ENCODE measurements at places on chromosomes 16 and 17.

DNA sequence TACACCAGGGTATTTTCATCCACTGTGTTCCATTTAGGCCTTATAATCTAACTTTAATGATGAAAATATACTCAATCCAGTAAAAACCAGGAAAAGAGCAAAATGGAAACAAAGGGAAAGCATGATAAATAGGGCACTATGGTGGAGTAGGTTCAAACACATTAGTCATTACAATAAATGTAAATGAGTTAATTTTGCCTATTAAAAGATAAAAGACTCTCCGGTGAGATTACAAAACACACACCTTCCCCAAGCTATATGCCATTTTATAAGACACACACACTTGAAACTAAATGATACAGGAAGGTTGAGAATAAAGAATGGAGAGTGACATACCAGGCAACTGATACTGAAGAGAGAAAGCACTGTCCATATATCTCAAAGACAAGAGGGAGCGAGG, 10.0 kb downstream of the PPL start:
- DNase-seq, result no peak

DNA sequence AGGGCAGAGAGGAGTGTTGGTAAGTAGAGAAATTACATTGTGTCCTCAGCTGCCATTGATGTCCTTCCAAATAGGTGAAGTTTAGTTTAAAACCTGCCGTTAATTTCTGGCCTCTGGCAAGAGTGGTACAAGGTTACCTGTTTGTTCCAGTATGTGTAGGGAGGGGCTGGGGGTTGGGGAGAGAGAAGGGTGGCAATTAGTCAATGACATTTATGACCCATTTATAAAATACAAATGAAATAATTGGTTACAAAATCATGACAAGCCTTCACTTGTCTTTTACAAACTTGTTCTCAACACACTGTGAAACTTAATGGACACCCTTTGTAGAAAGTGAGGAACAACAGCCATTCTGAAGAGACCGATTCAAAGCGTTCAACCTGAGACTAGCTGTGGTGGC, 281.0 kb downstream of the FTO start:
- DNase-seq, result no peak

- DNase-seq, result peak; percentile 58
Measured at GRCh38 chr17:41792845-41793783, 6.6 kb upstream of the JUP start.

DNA sequence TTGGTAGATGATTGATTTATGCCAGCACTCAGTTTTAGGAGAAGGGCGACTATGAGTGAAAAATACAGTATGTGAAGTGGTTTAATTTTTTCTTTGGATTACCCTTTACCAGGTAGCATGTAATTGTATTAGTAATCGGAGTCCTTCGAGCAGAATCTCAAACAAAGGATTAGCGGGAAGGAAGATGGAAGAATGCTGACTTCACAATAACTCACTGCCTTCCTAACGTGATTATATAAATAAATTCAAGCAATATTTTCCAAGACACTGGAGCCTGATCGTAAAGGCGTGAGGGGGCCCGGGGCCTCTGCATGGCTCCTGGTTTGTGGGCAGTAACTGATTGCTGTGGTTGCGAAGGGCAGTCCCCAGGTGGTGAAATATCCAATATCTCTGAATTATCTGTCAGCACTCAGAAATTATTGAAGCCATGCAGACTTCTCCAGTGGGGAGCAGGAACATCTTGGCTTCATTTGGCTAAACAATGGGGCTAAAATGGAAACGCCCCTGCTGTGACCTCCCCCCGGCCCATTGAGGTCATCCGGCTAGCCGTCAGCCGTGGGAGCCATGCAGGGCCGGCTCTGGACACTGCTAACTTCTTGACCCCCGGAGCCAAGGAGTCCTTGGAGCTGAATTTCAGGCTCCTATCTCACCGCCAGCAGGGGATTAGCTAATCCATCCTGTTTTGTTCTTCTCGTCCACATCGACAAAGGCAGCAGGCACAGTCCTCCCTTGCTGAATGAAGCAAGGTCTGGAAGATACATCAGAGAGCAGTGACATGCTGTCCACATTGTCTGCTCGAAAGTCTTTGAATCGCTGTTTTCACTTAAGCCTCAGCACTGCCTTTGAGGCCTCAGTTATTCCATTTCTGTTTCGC, 295.9 kb upstream of the N4BP1 start:
- DNase-seq, result no peak

GRCh38 chr16:82156761-82157533, 13.1 kb downstream of the MPHOSPH6 start:
- no peak for DNase-seq

- no peak for DNase-seq
Measured at GRCh38 chr16:56294579-56294978, 103.3 kb downstream of the GNAO1 start.

DNA sequence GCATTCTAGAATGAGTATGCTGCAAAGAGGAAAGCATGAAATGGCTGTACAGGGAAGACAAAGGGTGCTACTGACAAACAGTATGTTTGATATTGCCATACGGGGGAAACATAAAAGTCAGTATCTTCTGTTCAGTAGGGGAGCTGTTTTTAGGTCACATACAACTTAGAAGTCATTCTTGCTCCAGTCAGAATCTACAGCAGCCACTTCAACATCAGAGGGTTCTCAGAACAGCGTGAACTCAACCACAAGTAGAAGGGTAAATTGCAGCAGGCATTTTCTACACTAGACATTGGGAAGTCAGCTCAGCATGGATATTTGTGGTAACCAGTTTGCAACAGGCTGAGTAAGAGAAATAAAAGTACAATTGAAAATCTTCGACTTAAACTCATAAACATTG, 1241.8 kb upstream of the GOT2 start:
- DNase-seq, result no peak

DNA sequence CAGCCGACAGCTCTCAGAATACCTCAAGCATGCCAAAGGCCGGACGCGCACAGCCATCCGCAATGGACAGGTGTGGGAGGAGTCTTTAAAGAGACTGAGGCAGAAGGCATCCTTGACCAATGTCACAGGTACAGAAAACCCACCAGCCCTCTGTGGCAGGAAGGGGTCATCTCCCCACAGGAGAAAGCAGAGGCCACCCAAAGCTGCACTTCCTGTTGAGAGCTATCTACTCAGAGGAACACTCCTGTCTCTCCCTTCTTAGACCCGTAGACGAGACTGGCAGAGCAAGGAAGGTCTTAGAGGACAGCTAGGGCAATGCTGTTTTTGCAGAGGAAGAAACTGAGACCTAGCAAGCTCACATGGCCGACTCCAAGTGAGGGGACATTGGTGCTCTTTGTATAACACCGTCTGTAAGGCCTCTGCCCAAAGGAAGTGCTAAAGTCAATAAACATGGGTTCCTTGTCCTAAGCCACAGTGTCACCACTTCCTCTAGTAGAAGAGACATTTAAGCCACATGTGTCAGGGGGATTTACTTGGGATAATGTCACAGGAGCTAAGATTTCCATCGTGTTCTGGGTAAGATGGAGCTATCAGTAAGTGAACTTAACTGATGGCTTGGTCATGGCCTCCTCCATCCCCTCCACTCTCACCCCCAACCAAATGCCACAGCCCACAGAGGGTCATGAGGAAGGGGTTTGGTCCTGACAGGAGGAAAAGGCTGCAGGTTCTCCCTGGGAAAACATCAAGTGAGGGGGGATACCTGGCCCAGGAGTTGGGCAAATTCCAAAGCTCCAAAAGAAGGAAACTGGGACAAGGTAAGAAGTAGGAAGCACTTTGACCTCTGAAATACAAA, 9.4 kb downstream of the LPO start:
- no peak for DNase-seq

DNA sequence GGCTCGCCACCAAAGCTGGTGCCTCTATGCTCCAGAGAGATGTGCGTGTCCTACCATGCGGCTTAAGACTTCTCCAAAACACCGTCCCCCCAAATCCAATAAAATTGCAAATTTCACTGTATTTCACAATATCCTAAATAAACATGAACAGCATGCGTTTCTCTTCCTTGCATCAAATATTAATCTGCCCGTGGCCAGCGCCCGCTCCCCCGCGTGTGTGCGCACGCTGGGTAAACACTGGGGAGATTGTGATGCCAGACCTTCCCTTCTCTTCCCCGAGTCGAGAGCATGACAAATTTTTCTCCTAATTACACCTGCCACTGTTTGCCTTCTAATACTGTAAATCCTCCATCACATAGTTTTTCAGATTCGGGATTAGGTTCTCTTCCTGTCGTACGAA, 148.1 kb downstream of the MRM1 start:
- no peak for DNase-seq

DNA sequence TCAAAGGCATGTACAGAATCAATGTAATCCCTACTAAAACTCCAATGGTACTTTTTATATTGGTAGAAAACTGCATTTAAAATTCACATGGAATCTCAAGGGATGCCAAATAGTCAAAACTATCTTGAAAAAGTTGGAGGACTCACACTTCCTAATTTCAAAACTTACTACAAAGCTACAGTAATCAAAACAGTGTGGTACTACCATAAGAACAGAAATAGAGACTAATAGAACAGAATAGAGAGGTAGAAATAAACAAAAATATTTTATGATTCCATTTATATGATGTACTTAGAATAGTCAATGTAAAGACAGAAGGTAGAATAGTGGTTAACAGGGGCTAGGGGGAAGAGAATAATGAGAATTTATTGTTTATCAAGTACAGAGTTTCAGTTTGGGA, 8.8 kb downstream of the TRIM37 start:
- DNase-seq, result no peak

GRCh38 chr17:81035521-81036196, 708 bp downstream of the BAIAP2 start:
- no peak for DNase-seq

DNA sequence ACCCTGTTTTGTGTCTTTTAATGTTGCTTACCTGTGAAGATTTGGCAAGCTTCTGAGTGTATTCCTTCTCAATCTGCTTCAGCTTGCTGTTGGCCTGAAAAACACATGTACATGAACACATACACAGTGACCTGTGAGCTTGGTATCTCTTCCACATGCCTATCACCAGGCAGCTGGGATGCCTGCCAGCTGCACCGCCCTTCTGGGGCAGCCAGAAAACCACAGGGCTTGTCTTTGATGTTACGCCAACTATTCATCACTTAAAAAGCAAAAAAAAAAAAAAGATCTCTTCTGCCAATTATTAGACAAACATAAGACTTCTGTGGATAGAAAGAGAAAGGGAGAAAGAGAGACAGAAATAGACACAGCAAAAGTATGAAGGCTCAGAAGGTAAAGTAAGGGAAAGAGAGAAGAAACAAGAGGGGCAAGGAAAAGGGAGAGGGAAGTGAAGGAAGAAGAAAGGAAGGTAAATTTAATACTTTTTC, 189.2 kb upstream of the AXIN2 start:
- peak; percentile 8 for DNase-seq

DNA sequence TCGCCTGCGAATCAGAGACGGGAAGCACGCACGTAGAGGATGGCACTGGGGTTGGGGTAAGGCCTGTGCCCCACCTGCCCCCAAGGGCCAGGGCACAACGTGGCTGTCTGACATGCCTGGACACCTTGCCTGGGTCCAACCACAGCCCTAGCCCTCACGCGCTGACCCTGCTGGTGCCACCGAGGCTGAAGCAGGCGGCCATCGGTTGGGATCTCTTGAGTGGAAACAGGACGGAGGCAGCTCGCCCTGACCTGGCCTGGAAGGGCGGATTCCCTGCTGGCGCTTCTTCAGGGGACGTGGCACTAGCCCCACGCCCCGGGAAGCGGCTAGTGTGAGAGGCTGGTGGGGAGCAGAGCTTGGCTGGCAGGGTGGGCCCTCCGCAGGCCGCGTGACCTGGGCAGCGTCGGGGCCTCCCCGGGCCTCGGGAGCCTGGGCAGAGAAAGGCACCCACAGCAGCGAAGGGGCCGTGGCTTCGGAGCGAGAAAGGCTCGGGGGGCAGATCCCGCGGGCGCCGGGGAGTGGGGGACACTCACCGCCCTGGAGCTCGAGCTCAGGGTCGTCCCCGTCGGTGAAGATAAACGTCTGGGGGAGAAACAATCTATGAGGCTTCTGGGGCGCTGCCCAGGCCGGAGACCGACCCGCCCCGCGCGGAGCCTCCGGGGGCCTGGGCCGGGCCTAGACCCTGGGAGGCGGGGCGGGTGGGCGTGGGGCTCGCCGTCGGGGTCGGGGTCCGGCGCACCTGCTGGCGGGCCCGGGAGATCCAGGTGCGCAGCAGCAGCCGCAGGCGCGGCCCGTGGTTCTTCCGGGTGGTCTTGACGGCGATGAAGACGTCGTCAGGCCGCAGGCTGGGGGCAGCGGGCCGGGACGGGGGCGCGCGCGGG, 610 bp downstream of the RFNG start:
- peak; percentile 54 for DNase-seq

- DNase-seq, result no peak
Measured at GRCh38 chr17:64653325-64653984, 8.7 kb downstream of the SMURF2 start.

DNA sequence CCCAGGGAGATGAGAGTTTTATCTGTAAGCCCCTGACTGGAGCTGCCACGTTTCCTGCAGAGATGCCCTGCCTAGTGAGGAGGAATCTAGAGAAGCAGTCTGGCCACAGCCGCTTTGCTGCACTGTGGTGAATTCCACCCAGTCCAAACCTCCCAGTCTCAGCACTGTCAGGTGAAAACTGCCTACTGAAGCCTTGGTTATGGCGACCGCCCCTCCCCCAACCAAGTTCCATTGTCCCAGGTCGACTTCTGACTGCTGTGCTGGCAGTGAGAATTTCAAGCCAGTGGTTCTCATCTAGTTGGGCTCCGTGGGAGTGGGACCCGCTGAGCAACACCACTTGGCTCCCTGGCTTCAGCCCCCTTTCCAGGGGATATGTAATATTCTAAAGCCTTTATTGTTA, 10.2 kb upstream of the LYZL6 start:
- DNase-seq, result no peak

DNA sequence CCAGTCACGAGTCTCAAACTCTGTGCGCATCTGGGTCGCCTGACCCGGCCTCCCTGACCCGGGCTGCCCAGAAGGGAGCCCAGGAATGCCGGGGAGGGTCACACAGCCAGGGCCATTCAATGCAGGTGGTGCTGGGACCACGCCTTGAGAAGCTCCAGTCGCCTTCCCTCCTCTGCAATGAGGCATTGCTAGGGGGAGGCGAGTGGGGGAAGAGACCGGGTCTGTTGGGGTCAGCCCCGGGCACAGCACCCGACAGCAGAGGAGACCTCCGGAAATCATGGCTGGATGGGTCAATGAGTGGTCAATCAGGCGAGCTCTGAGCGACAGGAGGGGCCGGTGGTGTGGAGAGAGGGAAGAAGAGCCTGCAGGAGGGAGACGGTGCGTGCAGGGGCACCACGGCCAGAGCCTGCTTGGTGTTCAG, 13.3 kb downstream of the JPH3 start:
- no peak for DNase-seq

DNA sequence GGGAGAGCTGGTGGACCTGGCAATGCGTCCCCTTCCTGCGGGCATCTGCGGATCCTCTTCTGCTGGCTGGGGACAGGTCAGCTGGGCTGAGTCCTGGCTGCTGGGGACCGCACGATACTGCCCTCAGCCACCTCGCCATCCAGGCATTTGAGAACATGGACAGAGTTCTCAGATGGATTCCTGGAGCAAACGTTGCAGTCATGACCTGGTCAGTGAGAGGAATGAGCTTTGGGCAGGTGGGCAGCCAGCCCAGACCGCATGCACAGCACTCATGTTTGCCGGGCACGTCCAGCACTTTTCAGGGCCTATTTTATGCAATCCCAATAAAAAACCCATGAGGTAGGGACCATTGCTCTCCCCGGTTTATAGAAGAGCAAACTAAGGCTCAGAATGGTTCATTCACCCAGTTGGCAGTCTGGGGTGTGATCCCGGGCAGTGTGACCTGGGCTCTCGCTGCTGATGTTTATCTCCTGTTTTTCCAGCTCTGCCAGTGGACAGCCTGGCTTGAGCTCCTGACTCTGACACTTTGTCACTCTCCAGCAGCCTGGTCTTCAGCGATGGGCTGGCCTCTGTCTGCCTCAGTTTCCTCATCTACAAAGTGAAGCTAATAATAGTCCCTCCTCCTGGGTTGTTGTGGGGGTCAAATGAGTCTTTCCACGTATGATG, 294.7 kb downstream of the IRF8 start:
- no peak for DNase-seq

GRCh38 chr16:88345031-88345720, 37.6 kb upstream of the ZNF469 start:
- DNase-seq, result no peak

All from HuH-7 (cell line).